ENCODE measurements at places on chromosomes 2 and 18.

DNA sequence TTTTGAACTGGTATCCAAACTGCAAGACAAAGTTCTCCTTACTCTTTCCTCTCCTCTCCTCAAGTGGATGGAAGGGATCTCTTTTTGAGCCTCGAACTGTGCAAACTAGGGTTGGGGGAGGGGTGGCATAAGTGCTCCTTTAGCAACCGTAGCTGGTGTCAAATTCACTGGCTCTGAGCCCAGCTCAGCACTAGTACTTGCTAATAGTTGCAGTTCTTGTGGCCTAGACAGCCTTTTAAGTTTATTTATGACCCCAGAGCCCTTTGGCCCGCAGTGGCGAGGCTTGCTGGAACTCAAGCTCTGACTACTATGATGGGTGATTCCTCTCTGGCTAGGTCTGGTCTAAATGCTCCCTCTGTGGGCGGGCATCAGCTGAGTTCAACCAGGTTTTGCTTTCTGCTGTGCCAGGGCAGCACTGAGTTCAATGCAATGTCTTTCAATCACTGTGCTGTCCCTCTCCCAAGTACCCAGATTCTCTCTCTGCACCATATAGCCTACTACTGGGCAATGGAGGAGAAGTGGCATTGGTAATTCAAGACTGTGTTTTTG is 528.4 kb upstream of the SYT4 start:
- H3K36me3 ChIP-seq, result no peaks in the 10 kb centered on the region
- H3K27me3 ChIP-seq, result no peaks in the 10 kb centered on the region
- H3K4me3 ChIP-seq, result no peak overlapping the region
- no peaks in the 10 kb centered on the region for H3K4me1 ChIP-seq

- H3K4me3 ChIP-seq, result no peak overlapping the region
- no peaks in the 10 kb centered on the region for H3K27me3 ChIP-seq
- no peaks in the 10 kb centered on the region for H3K4me1 ChIP-seq
Observed at GRCh38 chr2:221546505-221547225, 25.4 kb downstream of the EPHA4 start.

GRCh38 chr2:69100220-69100723 is 87.3 kb downstream of the ANTXR1 start:
- H3K4me1 ChIP-seq, result peaks cover 18% of the 10 kb centered on the region
- peak overlapping the region; percentile 51 for H3K27ac ChIP-seq
- no peak overlapping the region for H3K4me3 ChIP-seq
- no peaks in the 10 kb centered on the region for H3K36me3 ChIP-seq

- no peaks in the 10 kb centered on the region for H3K27me3 ChIP-seq
- no peak overlapping the region for H3K27ac ChIP-seq
- no peaks in the 10 kb centered on the region for H3K36me3 ChIP-seq
- no peak for DNase-seq
- H3K4me1 ChIP-seq, result no peaks in the 10 kb centered on the region
- H3K4me3 ChIP-seq, result no peak overlapping the region
Observed at GRCh38 chr2:83579507-83579906, 879.6 kb downstream of the SUCLG1 start.

DNA sequence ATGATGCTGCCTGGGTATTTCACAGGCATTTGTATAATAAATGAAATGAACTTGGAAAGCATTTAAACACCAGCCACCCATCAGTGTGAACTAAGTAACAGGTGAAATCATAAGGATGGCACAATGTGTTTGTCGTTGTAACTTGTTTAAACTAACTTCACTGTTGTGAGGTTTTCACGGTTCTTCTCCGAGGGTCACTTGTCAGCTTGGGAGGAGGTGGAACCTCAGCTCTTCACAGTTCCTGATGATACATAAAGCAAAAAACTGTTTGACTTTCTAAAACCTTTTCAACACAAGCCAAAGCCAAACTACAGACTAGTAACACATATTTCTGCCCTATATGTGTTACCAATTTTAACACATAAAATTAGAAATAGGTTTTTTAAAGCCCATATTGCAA is 13.1 kb downstream of the TMEM18 start:
- no peaks in the 10 kb centered on the region for H3K4me1 ChIP-seq
- DNase-seq, result no peak
- no peak overlapping the region for H3K27ac ChIP-seq
- H3K4me3 ChIP-seq, result no peak overlapping the region
- peaks cover 2% of the 10 kb centered on the region for H3K27me3 ChIP-seq
- peaks cover 2% of the 10 kb centered on the region for H3K36me3 ChIP-seq

Measured in fibroblast of lung (primary cell).